ENCODE measurements at places on chromosomes 12 and 14.

DNA sequence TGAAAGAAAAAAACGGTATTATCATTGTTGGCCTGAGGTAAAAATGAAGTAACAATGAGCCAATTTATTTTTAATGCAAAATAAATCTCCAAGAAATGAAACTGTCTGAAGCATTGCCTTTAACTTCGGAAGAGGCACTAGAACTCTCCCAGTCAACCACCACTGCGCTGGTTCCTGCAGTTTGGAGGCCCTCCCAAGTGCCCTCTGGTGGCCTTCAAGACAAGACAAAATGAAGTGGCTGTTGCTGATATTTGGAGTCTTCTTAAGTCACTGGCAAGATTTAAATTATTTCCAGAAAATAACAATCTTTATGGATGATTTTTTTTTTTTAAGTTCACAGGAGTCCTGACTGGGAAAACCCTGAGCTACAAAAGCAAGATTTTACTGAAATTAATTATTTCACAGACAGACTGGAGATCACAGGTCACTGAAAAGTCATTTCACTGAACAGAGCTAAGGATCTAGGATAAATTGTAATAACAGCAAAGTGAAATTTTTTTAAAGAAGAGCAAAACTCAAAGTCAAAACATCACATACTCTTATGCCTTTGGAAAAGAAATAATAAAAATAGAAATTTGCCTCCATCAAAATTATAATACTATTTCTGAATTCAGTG, 58.2 kb downstream of the DICER1 start:
- peak; percentile 38 for DNase-seq

- no peak for DNase-seq
These were observed 477.4 kb downstream of the VRK1 start for GRCh38 chr14:97274626-97275025.

DNA sequence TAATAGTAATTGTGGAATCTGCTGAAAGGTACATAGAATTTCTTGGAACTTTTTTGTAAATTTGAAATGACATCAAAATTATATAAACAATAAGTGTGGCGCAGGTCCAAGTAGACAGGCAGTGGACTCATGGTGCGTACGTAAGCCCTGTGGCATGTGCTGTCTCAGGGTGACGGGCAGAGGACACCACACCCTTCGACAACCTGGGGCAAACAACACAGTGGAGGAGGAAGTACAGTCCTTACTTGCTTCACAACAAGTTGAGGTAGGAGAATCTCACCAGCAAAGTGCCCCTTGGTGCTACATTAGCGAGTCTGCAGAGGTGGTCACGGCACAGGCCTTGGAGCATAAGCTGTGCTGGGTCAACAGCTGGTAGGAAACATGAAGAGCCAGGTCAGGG, 180.9 kb downstream of the AEBP2 start:
- no peak for DNase-seq

DNA sequence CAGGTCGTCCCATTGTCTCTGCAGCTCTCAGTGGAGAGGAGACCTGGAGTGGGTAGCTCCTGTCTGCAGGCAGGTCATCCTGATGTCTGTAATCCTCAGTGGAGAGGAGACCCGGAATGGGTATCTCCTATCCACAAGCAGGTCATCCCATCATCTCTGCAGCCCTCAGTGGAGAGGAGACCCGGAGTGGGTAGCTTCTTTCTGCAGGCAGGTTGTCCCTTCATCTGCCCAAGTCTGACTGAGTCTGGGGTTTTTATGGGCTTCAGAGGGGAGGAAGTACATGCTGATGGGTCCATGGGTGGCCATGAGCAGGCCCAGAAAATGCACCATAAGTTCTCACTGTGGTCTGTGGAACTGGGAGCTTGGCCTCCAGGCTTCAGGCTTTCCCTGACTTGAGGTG, 28.9 kb upstream of the PAPLN start:
- no peak for DNase-seq

DNA sequence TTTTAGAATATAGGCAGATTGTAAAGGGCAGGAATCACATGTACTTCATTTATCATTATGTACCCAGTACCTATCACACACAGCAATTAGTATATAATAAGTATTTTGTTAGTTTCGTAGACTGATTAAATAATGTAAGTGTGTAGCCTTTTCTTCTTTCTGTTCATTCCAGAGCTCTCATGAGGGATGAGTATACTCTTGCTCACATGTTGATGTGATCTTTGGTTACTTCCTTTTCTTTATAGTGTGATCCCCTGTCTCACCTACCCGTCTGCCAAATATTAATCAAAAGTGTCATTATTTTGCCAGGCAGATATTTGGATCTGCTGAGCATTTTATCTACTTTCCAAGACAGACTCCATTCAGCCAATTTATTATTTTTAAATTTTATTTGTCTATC, 156.1 kb downstream of the PCNX1 start:
- no peak for DNase-seq

DNA sequence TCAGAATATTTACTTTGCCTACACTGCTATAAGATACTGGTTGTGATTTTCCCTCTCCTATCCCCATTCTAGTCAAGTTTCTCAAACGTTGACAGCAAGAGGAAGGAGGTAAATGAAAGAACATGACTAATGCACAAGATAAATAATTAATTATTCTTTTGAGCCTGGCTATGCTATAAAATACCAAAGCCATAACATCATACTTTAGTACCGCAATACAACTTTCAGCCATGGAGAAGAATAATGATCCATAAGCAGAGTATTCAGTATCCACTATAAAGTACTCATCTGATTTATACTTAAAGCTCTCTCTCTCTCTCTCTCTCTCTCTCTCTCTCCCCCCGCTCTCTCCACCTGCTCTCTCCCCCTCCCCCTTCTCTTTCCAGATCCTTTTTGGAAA, 41.3 kb downstream of the TDG start:
- DNase-seq, result no peak

DNA sequence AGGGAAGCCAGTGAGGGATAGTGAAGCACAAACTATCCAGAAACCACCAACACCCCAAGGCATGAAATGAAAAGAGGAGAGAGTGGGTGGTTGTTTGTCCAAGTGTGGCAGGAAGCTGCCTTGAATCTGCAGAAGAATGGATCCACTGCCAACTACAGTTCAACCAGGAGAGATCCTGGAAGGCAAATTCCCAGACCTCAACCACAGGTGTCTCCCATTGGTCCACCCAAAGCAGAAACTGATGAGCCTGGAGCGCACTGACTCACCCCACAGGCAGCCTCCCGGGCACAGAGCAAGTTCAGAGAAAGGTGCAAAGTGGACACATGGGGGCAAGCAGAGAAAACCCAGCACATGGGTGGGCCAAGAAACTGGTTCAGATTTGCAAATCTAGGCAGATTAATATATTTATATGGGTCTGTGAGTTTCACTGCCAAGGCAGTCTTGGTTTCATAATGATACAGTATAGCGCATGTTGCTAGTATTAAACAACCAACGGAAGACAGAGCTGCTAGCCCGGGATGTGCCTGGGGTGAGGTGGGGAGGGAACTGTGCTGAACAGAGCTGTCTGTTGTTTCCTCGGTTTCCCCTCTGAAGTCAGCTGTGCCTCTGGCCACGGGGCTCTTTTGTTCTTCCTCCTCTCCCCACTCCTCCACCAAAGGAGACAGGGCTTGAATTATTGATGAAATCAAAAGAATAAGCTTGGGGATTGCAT, 416.2 kb upstream of the CCDC196 start:
- DNase-seq, result no peak

DNA sequence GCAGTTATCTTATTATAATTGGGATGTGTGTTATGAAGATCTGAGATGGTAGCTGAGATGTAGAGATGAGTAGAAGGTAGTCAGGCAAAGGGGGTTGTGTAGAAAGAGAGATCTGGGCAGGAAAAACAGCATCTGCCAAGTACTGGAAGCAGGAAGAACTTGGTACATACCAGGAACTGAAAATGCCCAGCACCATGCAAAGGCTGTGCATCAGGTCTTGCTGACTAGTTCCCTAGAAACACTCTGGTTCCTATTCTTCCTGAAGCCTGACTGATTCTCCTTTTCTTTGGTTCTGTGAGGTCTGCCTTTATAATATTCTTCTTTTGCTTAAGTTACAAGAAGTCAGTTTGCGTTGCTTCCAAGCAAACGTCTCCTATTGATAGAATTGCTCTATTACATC, 6.7 kb upstream of the NFATC4 start:
- DNase-seq, result no peak

DNA sequence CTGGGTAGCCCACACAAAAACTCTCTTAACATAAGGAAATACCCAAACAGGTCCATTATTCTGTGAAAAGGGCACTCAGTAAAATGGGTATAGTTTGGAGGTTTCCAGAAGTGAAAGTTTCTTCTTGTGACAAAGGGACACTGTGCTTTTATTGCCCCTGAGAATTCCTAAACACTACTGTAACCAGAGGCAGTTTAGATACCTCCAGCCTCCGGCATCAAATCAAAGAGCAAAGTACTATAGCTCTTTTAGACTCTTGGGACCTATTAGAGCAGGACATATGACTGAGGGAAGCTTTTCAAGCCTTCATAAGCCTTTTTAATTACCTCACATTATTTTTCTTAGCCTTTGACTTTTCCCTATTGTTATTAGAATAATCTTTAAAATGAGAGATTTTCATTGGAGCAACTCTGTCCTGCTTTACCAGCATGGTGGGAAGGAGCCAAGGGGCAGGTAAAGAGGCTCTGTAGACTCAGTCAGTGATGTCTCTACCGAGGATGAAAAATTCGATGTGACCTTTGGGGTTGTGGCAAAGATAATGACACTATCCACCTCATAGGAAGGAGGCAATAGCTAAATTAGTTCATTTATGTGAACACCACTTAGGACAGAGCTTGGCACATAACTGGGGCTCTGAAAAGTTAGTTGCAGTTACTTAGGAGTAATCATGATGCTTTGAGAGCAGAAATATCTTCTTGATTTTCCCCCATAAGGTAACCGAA, 85.1 kb downstream of the IFNG start:
- no peak for DNase-seq

DNA sequence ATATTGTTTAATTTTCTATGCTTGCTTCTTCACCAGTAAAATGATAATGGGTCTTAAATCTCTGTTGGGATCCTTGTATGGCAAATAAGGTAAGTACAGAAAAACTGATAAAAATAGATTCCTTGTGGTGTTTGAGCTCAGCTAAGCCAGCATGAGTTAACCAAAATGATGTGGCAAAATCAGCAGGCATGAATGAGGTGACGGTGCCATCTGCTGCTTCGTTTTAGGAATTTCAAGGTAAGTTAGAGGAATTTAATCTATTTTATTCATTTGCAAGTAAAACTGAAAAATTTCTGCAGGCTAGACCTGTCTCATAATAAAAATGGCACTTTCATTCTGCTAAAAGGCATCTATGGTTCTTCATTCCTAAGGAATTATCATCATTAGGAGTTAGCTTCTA, 10.0 kb upstream of the CLEC7A start:
- DNase-seq, result peak; percentile 44

- DNase-seq, result no peak
These were observed 1.3 kb downstream of the NINJ2 start for GRCh38 chr12:661720-662486.

DNA sequence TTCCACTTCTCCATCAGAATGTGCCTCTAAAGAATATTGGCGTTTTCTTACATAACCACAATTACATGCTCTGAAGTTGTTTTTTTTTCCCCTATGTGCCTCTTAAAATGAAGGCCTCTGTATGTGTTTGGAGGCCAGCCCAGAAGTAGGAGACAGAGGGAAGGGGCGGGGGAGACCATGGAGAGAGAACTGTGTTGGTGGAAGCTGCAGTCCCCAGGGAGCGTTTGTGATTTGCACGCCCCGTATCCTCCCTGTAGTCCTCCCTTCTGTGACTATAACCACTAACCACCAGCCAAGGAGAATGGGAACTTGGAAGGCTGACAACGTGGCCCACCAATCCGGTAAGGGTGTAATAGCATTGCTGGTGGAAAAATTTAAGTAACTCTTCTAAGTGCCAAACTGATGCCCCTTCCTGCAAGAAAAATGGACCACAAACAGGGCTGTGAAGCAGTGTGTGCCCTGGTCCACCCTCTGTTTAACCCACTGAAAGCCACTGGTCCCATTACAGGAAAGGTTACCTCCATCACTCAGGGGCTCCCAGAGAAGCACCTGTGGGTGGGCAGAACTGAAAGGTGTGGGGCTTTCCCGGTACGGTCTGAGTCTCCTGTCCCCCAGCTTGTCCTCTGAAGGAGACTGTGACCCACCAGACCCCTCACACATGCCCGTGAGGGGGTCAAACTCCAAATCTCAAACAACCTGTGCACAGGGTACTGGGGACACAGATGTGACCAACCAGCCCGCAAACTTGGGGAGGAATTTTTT, 36.8 kb downstream of the CCDC88C start:
- no peak for DNase-seq

DNA sequence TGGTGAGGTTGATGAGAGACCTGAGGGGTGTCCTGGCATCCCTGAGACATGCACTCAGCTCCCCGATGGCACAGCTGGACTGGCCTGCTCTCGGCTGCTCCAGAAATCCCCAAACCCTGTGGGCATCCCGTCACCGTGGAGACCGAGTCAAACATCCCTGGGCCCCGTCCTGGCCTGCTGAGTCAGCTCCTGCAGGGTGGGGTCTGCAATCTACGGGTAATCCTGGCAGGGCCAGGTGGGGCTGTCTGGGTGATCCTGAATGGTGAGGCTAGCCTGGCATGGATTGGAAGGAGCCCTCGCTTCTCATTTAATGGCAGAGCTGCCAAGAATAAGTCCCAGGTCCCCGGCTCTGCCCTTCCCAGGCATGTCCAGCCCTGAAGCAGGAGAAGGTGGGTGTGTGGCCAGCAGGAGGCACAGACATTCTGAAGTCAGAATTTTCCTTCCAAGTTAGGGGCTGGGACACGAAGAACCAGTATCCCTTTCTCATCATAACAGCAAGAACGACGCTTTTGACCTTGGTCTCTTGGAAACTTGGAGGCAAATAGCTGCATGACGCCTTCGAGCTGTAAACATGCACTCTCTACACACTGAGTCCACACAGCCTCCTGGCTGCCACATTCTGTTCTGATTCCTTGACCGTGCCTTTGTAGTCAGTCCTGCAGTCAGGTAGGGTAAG, 17.7 kb upstream of the SERPINA4 start:
- no peak for DNase-seq

DNA sequence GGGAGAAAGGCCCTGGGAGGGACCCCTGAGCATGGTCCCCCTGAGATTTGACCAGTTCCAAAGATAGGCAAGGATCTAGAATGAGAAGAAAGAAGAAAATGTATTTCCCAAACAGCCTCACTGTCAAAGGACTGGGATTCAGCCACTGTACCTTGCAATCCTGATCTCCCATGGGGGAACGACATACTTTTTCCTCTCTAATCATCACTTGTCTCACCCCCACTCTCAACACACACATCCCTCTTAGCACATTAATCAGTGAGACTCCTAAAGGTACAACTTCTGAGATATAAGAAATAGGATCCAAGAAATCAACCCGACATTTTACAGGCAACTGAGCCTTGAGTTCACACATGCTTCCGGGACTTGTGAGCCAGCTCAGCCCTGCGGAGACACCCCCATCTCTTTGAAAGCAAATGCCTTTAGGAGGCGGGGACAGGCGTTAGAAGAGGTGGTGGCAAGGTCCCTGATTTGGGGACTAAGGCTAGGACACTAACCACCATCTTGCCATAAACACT, 1.4 kb downstream of the MAP3K9 start:
- peak; percentile 70 for DNase-seq

DNA sequence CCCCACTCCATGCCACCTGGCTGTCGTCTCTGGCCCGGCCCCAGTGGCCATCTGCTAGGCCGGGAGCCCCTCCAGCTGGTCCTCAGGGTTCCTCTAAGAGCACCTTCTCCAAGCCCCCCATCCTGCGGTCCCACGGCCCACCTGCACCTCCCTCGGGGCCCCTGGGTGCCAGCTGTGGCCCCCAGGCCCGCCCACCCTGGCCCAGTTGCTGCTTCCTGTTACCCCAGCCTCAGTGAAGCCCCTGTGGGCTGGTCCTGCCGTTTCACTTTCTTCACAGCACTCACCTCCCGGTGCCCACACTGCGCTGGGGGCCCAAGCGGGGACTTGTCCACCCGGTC, 27.6 kb upstream of the NUDT14 start:
- DNase-seq, result no peak

Measured in stimulated activated CD8-positive, alpha-beta memory T cell treated with anti-CD3 and anti-CD28 coated beads, Interleukin-4, amount 100 ng/mL, for 48 hours (primary cell).